ENCODE measurements at places on chromosomes 7 and 10. TPM values are rescaled to one million over a fixed set of nuclear protein-coding genes. Genes with fewer than 3 reads are reported as not detected.

DNA sequence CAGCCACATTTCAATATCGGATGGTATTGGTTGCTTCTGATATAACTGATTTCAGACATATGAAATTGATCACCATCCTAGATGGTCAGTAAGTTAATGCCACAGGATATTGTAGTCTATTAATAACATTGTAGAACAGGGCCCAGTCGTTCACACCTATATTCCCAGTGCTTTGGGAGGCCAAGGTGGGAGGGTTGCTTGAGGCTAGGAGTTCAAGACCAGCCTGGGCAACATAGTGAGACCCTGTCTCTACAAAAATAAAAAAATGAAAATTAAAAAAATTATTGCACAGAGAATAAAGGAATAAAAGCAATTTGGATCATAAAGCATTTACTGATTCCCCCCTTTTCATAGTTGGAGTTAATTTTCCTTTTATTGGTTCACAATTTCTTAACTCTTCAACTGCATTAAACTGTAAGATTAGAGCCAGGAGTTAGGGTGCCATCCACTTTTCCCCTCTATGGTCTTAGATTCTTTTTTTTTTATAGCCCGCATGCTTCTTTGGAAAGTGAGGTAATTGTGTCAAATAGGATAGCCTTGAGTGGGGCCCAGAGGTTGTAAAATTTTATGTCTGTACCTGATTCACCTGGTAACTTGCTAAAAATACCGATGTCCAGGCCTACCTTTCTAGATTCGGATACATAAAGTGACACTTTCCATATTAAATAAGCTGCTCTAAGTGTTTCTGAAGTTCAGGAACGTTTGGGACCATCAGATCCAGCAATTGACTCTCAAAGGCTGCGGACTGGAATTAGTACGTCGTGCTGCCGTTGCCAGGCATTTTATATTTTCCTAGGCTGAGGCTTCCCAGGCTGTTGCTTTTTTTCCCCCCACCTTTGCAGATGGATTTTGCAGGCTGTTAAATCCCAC, 24.7 kb downstream of the ADK start:
- DNase-seq, result no peak
- peak overlapping the region; percentile 87 for H3K4me3 ChIP-seq
- H3K27me3 ChIP-seq, result no peaks in the 10 kb centered on the region
- H3K36me3 ChIP-seq, result no peaks in the 10 kb centered on the region

- peaks cover 5% of the 10 kb centered on the region for H3K4me1 ChIP-seq
These were observed 121.0 kb downstream of the SORBS1 start for GRCh38 chr10:95440038-95440725.

DNA sequence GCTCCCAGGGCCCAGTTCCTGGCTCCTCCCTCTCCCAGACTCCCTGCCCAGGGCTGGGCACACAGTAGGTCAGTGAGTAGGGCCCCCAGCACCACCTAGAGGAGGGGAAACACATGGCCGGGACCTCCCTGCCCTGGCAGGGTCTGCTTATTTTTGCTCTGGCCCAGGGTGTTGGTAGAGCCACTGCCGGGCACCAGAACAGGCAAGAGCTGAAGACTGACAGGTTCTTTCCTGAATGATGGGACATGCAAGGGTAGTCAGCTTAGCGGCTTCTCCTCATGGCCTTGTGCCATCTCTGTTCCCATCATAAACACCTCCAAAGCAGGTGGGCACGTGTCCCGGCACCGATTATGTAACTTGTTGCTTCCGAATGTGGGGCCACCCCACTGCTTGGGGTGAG, 86.5 kb downstream of the NEURL1 start:
- H3K27ac ChIP-seq, result no peak overlapping the region
- H3K36me3 ChIP-seq, result no peaks in the 10 kb centered on the region
- no peak for DNase-seq
- peaks cover 7% of the 10 kb centered on the region for H3K4me1 ChIP-seq

TPST1 gene
- total RNA-seq, result 0.62 TPM

ATP6V0E2 gene
- 33.5 TPM for total RNA-seq

AKR1B15 gene
- total RNA-seq, result not detected

HYAL4 gene
- total RNA-seq, result not detected

GRCh38 chr10:96858038-96858705, 26.1 kb downstream of the LCOR start:
- H3K4me3 ChIP-seq, result no peak overlapping the region
- no peak for DNase-seq
- H3K36me3 ChIP-seq, result peaks cover 25% of the 10 kb centered on the region
- no peaks in the 10 kb centered on the region for H3K27me3 ChIP-seq
- peaks cover 40% of the 10 kb centered on the region for H3K4me1 ChIP-seq

- H3K4me1 ChIP-seq, result no peaks in the 10 kb centered on the region
- H3K4me3 ChIP-seq, result no peak overlapping the region
- no peak overlapping the region for H3K27ac ChIP-seq
- H3K27me3 ChIP-seq, result peaks cover 9% of the 10 kb centered on the region
These were observed 16.0 kb upstream of the SLC29A3 start for GRCh38 chr10:71302874-71303568.

DOCK4 gene
- 0.36 TPM for total RNA-seq

GRCh38 chr7:84187087-84187805, 7.3 kb downstream of the SEMA3A start:
- H3K27me3 ChIP-seq, result no peaks in the 10 kb centered on the region
- H3K27ac ChIP-seq, result no peak overlapping the region
- no peak for DNase-seq
- H3K4me3 ChIP-seq, result no peak overlapping the region
- H3K36me3 ChIP-seq, result no peaks in the 10 kb centered on the region

DNA sequence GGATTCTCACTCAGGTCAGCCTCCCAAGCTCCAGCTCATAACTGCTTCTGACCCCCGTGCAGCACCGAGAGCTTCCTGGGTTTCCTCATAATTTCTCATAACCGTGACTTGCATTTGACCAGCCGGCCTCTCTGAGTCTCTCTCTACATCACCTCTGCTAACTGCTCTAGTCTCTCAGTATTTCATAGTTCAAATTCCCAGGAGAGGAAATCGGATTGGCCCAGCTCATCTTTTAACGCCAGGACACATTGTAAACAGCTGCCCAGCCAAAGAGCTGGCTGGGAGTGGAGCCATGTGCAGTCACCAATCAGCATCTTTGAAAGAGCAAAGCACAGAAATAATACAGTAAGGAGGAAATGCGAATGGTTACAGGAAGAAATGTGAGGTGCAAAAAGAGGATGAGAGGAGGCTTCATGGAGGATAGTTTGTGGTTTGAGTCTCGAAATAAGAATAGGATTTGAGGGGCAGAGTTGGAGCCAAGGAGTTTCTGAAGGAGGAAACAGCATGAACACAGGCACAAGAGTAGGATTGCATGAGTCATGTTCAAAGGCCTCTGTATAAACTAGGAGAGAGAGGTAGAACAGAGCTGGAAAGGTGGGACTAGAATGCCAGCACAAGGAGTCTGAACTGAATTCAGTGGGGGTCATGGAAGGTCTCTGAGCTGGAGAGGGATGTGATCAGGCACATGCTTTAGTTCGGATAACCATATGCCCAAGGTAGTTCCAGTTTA, 15.2 kb upstream of the LBX1 start:
- peaks cover 50% of the 10 kb centered on the region for H3K27me3 ChIP-seq
- DNase-seq, result no peak
- no peak overlapping the region for H3K27ac ChIP-seq
- no peaks in the 10 kb centered on the region for H3K36me3 ChIP-seq
- no peak overlapping the region for H3K4me3 ChIP-seq

FAM20C gene
- total RNA-seq, result 0.45 TPM

GRCh38 chr10:99435986-99436638, 5.7 kb upstream of the GOT1 start:
- no peak overlapping the region for H3K27ac ChIP-seq
- DNase-seq, result no peak
- no peaks in the 10 kb centered on the region for H3K27me3 ChIP-seq
- peaks cover 3% of the 10 kb centered on the region for H3K36me3 ChIP-seq
- H3K4me3 ChIP-seq, result no peak overlapping the region
- peaks cover 18% of the 10 kb centered on the region for H3K4me1 ChIP-seq

DNA sequence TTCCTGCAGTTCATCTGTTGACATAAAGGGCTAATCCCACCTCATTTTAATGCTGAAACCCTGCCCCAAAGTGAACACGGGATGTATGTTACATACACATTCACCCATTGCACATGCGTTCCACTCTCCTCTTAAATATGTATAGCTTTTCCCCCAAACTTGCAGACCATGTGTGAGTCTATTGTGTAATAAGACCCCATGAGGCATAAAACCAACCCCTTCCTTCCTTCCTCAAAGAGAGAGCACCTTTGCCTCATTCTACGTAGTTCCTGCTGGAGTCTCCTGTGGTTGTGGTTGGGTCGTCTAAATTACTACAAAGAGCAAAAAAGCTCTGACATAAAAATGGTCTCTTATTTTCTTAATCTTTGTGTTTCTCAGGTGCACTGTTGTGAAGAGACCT, 345.7 kb upstream of the KLF6 start:
- no peak for DNase-seq
- H3K36me3 ChIP-seq, result peaks cover 6% of the 10 kb centered on the region
- H3K27ac ChIP-seq, result no peak overlapping the region
- H3K4me1 ChIP-seq, result peaks cover 32% of the 10 kb centered on the region

DNA sequence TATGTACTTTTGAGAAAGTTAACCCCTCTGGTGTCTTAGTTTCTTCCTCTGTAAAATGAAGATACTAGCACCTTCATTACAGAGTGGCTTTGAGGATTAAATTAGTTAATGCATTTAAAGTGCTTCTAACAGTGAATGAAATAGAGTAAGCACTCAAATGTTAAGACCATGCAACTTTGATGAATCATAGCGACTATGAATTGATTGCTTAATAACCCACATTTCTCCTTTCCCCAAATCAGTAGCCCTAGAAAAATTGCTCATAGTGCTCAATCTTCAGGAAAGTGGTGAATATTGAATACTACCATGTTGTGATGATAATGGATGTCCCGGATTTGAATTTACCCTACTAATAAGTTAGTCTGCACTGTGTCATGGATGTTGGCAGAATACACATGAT, 48.1 kb downstream of the CD36 start:
- H3K36me3 ChIP-seq, result no peaks in the 10 kb centered on the region
- no peak overlapping the region for H3K27ac ChIP-seq
- no peak for DNase-seq
- no peaks in the 10 kb centered on the region for H3K4me1 ChIP-seq
- H3K4me3 ChIP-seq, result no peak overlapping the region

DNA sequence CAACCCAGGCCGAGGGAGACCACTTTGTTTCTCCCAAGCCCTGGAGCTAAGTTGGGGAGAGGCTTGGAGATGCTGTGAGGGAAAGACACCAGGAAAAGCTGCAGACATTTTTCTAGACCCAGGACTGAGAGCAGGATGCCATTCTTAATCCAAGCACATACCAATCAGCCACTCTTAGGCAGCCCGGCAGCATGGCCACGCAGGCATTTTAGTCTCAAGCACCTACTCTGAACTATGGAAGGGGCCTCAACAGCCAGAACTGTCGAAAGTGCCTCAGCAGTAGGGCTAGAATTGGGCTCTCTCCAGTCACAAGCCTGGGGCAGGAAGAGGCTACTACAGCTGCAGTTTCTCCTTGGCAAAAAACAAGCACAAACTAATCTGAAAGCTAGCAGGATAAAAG, 57.8 kb downstream of the GCC1 start:
- DNase-seq, result no peak
- no peak overlapping the region for H3K27ac ChIP-seq
- H3K27me3 ChIP-seq, result peaks cover 19% of the 10 kb centered on the region

DNA sequence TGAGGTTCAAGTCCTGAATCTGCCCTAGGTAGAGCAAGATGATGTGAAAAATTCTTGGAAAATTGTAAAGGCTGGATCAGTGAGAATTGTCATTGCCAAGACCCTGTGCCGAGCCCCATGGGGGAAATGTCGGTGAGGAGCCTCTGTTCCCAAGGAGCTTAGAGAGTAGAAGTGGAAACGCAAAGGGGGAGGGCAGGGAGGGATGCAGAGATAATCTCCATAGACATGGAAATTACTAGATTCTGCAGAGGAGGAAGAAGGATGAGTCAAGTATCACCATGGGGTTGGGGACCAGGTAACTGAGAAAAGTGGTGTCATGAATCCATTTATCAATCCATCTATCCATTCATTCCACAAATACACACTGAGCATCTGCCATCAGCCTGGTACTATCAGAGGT, 26.0 kb downstream of the DUSP5 start:
- H3K4me1 ChIP-seq, result peaks cover 56% of the 10 kb centered on the region
- no peaks in the 10 kb centered on the region for H3K27me3 ChIP-seq
- no peak overlapping the region for H3K27ac ChIP-seq

TMEM26 gene
- total RNA-seq, result not detected

- no peaks in the 10 kb centered on the region for H3K27me3 ChIP-seq
- no peak overlapping the region for H3K27ac ChIP-seq
- no peak overlapping the region for H3K4me3 ChIP-seq
- H3K36me3 ChIP-seq, result no peaks in the 10 kb centered on the region
These were observed 64.6 kb downstream of the TSPAN12 start for GRCh38 chr7:120793213-120793936.

DNTT gene
- total RNA-seq, result not detected

GRCh38 chr7:16644636-16645592, 640 bp downstream of the ANKMY2 start:
- H3K4me3 ChIP-seq, result peak overlapping the region; percentile 99
- H3K4me1 ChIP-seq, result peaks cover 47% of the 10 kb centered on the region
- peak; percentile 65 for DNase-seq
- H3K27me3 ChIP-seq, result no peaks in the 10 kb centered on the region

LARP4B gene
- 92.1 TPM for total RNA-seq

- no peaks in the 10 kb centered on the region for H3K27me3 ChIP-seq
- no peak overlapping the region for H3K27ac ChIP-seq
- no peak overlapping the region for H3K4me3 ChIP-seq
- no peak for DNase-seq
- H3K36me3 ChIP-seq, result no peaks in the 10 kb centered on the region
- H3K4me1 ChIP-seq, result no peaks in the 10 kb centered on the region
These were observed 385.0 kb downstream of the NXPH1 start for GRCh38 chr7:8818406-8818805.

- no peak for DNase-seq
- H3K4me3 ChIP-seq, result no peak overlapping the region
- H3K27me3 ChIP-seq, result no peaks in the 10 kb centered on the region
- no peaks in the 10 kb centered on the region for H3K36me3 ChIP-seq
- peaks cover 3% of the 10 kb centered on the region for H3K4me1 ChIP-seq
- H3K27ac ChIP-seq, result no peak overlapping the region
These were observed 35.8 kb upstream of the DNMBP start for GRCh38 chr10:100045592-100045991.

GRCh38 chr10:86688398-86688921, 20.1 kb downstream of the LDB3 start:
- no peaks in the 10 kb centered on the region for H3K36me3 ChIP-seq
- H3K4me3 ChIP-seq, result no peak overlapping the region
- peaks cover 2% of the 10 kb centered on the region for H3K27me3 ChIP-seq
- peak; percentile 71 for DNase-seq

GRCh38 chr10:116972131-116972530, 32.9 kb downstream of the SHTN1 start:
- H3K27me3 ChIP-seq, result no peaks in the 10 kb centered on the region
- no peak for DNase-seq

GRCh38 chr10:98817396-98817795, 370.7 kb upstream of the HPS1 start:
- DNase-seq, result no peak
- no peaks in the 10 kb centered on the region for H3K4me1 ChIP-seq
- no peaks in the 10 kb centered on the region for H3K36me3 ChIP-seq
- H3K4me3 ChIP-seq, result no peak overlapping the region
- no peaks in the 10 kb centered on the region for H3K27me3 ChIP-seq
- H3K27ac ChIP-seq, result no peak overlapping the region

- no peaks in the 10 kb centered on the region for H3K27me3 ChIP-seq
- H3K4me1 ChIP-seq, result no peaks in the 10 kb centered on the region
- H3K27ac ChIP-seq, result no peak overlapping the region
These were observed 295.2 kb upstream of the MGMT start for GRCh38 chr10:129171812-129172211.

GRCh38 chr10:95445837-95446486, 115.2 kb downstream of the SORBS1 start:
- H3K27me3 ChIP-seq, result peaks cover 5% of the 10 kb centered on the region
- no peak overlapping the region for H3K27ac ChIP-seq
- no peaks in the 10 kb centered on the region for H3K36me3 ChIP-seq
- H3K4me1 ChIP-seq, result peaks cover 6% of the 10 kb centered on the region

All from activated CD4-positive, alpha-beta memory T cell treated with anti-CD3 and anti-CD28 coated beads for 36 hours (primary cell).